ENCODE measurements at places on chromosomes 7 and 10.

GRCh38 chr10:23363793-23364135 lies 19.2 kb upstream of the C10orf67 start:
- no peak for DNase-seq

- DNase-seq, result no peak
These were observed 43.1 kb downstream of the BAIAP2L1 start for GRCh38 chr7:98357751-98358161.

DNA sequence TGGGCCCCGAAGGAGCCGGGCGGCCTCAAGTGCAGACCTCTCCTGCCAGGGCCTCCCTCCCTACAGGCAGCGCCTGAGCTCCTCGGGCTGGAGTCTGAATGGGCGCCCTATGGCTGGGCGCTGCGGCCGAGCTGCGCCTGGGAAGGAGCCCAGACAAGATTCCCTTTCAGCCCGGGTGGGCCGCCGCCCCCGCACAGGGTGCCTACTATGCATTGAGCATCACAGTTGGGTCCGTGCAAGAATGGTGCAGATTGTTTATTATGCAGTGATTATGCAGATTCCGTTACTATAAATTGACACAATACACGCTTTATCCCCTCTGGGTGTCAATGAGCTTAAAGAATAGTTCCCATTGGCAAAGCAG lies 77.2 kb upstream of the PDGFA start:
- no peak for DNase-seq

DNA sequence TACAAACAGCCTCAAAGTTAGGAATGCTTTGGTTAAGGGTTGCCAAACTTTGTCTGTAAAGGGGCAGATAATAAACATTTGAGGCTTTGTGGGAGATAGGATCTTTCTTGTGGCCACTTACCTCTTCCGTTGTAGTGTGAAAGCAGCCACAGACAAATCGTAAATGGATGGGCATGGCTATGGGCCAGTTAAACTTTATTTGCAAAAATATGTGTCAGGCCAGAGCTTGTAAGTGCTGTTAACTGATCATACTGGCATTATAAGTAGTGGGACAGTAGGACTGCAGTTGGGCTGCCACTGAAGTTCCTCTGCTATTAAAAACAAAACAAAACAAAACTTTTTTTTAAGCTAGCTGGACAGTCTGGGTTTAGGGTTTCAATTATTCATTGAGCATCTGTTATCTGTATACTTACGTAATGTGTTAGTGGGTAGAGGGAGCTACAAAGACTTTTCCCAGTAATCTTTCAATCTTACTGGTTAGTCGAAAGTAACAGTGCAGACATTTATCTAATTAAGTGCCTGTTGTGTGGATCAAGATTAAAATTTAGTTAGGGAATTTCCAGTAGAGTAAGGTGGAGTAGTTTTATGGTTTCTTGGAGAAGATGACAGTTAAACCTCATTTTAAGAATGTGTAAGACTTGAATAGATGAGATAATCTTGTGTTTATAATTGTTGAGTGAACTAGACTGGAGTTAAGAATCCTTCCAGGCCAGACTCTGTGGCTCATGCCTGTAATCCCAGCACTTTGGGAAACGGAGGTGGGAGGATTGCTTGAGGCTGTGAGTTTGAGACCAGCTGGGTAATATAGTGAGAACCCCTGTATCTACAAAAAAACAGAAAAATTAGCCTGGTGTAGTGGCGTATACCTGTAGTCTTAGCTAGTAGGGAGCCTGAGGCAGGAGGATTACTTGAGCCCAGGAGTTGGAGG lies 100.1 kb downstream of the BTRC start:
- peak; percentile 14 for DNase-seq

DNA sequence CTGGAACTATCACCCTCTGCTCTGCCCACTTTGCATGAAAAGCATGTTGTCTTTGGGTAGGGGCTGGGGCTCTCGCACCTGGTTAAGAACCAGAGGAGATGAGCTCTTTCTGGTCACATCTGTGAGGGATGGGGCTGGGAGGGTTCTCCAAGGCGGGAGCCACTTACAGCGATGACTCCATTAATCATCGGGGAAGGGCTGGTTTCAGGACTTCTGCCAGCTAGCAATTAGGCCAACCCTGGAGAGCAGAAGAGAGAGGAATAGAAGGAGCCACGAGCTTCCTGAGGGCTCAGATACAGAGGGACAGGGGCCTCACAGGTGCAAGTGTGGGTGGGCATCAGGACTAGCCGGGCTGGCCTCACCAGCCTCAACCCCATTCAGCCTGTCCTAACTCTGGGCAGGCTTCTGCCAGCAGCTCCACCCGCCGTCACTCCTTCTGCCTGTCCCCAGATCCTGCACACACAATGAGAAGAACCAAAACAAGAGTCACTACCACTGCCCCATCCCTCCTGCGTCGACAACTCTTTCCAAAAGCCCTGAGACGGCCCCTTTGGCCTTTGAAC lies 8.4 kb downstream of the AQP1 start:
- DNase-seq, result no peak

DNA sequence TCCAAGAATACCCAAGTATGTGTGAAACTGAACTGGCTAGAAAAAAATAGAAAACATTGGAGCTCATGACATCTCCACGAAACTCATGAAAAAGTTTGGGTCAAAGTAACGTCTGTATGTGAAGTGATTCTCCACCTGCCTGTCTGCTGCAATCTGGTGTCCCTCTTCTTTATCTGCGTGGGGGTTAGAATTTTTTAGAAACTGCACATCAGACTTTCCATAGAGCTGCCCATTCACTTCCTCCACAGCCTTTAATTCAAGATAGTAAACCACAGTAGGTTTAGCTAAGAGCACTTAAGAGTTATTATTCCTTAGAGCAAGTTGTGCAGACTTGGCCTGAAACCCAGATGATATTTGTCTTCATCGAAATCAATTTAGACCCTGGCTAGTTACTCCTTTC lies 55.3 kb downstream of the SCIN start:
- DNase-seq, result no peak

DNA sequence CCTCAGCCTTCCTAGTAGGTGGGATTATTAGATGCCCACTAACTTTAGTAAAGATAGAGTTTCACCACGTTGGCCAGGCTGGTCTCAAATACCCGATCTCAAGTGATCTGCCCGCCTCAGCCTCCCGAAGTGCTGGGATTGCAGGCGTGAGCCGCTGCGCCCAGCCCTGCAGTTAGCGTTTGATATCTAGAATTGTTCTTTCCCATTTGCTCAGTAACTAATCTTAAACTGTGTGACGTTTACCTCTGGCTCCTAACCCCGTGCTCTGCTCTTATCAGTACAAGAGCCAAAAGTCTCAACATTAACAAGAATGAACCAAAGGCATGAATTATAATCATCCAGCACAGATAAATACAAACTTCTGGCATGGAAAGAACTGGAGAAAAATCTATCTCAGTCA lies 47.4 kb downstream of the IGF2BP3 start:
- no peak for DNase-seq

- DNase-seq, result no peak
These were observed 238.3 kb upstream of the RNF32 start for GRCh38 chr7:156402255-156402654.

DNA sequence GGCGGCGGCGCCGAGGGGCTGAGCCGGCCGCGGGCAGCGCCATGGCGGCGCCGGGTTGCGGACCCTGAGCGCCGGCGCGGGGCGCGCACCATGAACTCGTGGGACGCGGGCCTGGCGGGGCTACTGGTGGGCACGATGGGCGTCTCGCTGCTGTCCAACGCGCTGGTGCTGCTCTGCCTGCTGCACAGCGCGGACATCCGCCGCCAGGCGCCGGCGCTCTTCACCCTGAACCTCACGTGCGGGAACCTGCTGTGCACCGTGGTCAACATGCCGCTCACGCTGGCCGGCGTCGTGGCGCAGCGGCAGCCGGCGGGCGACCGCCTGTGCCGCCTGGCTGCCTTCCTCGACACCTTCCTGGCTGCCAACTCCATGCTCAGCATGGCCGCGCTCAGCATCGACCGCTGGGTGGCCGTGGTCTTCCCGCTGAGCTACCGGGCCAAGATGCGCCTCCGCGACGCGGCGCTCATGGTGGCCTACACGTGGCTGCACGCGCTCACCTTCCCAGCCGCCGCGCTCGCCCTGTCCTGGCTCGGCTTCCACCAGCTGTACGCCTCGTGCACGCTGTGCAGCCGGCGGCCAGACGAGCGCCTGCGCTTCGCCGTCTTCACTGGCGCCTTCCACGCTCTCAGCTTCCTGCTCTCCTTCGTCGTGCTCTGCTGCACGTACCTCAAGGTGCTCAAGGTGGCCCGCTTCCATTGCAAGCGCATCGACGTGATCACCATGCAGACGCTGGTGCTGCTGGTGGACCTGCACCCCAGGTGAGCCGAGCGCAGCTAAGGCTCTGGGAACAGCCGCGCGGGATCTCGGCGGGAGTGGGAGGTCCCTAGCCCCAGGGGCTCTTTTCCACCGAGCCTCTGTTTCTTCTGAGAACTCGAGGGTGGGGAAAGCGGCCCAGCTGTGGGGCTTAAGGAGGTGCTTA lies at the start of gene GPR26:
Gene GPR26 (plus strand): TSS at position 38 of the 919 bp plus-strand sequence. CDS start 53 bp downstream, at position 91.
- DNase-seq, result no peak

GRCh38 chr10:47295411-47295810 lies 4.6 kb upstream of the GDF10 start:
- no peak for DNase-seq

- no peak for DNase-seq
These were observed 266.9 kb upstream of the NFE2L3 start for GRCh38 chr7:25885057-25885576.

DNA sequence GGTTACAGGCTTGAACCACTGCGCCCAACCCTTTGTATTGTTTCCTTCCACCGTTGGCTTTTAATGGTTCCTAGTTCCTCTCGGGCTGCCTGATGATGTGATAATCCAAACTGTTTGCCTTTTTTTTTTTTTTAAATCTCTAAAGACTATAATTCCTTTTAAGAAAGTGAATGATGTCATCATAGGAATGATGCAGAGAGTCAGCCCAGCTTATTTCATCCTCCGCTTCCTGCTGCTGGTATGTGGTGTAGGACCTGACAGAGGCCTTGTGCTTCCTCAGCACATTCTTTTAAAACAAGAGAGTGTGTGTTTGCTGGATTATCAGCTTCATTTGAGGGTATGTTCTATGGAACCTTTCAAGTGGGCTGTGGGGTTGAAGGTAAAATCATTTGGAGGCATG lies 241.4 kb downstream of the LRMDA start:
- DNase-seq, result no peak

DNA sequence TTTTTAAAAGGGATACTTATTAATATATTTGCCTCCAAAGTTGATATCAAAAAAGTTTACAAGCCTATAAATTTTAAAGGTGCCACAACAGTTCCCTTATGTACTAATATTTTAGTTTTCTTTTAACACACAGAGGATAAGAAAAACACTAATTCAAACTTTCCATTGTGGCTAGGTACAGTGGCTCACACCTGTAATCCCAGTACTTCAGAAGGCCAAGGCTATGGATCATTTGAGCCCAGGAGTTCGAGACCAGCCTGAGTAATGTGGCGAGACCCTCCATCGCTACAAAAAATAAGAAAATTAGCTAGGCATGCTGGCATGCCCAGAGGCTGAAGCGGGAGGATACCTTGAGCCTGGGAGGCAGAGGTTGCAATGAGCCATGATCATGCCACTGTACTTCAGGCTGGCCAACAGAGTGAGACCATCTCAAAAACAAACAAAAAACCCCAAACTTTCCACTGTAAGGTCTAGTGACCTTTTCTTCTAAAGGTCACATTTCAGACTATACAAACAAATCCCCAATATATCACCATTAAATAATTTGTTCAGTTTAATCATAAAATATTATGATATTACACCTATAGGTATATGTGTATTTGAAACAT lies 107.5 kb downstream of the HBP1 start:
- no peak for DNase-seq

DNA sequence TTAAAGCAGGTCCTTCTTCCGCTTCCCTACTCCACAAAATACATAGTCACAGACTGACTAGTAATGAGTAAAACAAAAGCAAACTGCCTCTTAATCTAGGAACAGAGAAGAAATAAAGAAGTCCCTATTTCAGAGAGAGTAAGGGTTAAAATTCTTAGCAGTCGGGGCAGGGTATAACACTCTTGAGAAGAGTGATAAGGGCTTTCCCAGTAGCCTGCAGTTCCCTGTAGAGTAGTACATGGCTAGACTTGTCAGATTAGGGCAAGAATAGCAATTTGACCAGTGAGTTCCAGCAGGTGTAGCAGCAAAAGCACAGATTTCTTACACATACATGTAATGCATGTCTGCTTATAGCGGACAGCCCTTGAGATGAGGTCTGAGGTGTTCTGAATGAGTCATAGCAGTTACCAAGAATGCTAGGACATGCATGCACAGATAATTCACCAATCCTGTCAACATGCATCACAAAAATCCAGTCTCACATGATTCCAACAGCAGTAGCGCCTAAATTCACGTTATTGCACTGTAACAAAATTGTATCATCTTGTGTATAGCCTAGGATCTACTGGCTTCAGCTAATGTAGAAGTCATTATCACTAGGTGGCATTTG lies 40.7 kb downstream of the BTRC start:
- peak; percentile 12 for DNase-seq

GRCh38 chr7:35761871-35762677 lies 38.8 kb upstream of the SEPTIN7 start:
- no peak for DNase-seq

GRCh38 chr10:117535298-117536071 lies 7.1 kb upstream of the EMX2 start:
- no peak for DNase-seq

DNA sequence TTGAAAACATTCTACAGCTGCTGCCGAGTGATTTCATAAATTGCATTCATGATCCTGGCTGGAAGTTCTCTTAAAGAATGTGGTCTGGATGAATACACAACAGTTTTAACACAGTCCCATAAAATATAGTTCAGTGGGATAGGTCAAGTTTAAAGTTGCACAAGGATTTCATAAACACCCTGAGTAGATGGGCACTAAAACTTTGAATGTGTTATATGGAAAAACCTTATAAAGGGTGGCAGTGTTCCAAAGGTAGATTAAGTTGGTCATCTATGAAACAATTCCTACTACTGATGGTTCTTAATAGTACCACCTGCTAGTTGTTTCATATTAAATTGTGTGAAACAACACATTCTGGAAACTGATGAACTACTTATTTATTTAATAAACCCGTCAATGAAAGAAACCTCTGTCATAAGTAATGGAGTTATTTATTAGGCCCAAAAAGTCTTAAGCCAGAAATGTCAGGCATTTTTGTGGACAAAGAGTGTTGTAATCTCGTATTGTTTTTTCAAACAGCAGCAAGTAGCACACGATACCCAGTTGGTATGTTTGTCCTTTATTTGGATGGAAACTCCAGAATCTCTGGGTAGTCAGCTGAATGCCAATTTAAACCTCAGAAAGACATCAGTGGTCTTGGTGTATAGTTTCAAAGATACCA lies 14.3 kb upstream of the RPA3 start:
- no peak for DNase-seq

GRCh38 chr7:107277331-107277730 lies 108.5 kb downstream of the HBP1 start:
- DNase-seq, result no peak

DNA sequence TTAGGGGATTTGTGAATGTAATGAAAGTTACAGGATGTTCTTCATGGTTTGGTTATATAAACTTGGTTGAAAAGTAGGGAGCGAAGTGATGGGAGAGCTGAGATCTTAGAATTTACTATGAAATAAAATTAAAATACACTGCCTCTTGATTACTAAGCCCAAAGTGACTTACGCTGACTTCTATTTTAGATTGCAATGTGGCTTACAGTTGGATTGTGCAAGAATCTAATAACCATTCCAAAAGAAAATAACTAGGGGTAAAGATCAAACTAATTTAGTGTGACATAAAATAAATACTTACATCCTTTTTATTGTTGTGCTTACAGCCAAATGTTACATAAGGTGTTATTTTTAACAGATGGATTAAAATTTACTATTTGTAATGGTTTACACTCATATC lies 15.3 kb downstream of the WNT16 start:
- DNase-seq, result no peak
